Right renal pelvis (tissue), 4 donors: ENCODE measurements at places on chromosomes 2 and 18.

GRCh38 chr2:14120376-14120775 is 512.1 kb upstream of the LRATD1 start:
- DNase-seq: no peak

DNA sequence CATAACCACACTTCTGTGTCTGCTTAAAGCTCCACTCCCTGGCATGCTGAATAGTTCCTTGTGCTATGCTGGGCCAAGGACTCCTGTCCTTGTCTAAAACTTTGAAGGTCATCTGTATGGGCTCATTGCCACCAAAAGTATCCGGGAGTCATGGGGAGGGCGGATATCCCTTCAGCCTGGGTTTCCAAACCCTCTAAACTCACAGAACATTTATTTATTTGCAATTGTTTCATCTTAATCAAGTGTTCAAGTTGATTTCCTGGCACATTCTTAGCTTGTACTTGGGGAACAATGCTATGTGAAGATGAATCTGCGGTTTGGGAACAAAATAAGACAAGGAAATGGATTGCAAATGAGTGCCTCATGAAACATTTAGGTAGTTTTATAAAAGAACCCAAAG is 1.8 kb downstream of the NOSTRIN start:
- no peak for DNase-seq

DNA sequence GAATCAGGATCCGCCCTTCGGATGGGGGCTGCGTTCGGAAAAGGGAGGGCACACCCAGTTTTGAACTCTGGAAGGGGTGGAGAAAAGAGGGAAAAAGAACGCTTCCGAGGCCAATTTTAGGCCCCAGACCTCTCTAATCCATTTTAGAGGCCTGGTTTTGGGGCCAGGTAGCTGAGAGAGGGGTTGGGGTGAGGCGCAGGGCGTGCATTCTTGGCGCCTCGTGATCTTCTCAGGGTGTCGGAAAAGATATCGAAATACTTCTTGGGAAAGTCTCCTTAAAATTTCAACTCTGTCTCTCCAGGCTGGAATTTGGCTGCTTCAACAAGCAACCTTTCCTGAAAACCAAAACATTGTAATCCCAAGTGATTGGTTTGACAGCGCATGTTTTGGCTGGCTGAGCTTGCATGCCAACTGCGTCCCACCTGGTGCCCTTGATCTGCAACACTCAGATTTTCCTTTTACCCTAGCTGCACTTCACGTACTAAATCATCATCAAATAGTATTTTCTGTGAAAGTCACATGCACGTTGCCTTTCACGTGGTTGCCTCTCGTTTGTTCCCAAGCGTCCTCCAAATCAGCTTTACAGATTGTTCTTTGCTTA is 864 bp upstream of the XPO1 start:
- DNase-seq: peak; percentile 20

- DNase-seq: no peak
Observed at GRCh38 chr2:200786826-200787225, 24.9 kb upstream of the BZW1 start.
